ENCODE measurements at places on chromosomes 2 and 18.

DNA sequence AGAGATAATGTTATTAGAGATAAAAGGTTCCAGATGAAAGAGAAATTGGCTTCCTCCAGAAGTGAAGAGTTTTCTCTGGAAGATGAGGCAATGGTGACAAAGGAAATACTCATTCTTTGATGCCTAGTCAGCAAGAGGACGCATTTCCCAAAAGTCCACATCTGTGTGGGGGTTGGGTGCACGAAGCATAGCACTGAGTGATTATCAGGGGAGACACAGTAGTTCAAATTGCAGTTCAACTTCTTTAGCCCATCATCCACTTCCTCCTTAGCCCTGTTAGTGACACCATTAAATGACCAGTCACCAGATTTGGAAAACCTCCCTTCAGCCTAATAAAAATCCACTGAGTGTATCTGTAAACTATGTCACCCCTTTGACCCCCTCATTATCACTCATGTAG lies 80.9 kb upstream of the PHLPP1 start:
- DNase-seq = peak; percentile 35

- no peak for DNase-seq
Measured at GRCh38 chr2:234629596-234629995, 132.7 kb upstream of the ARL4C start.

- no peak for DNase-seq
Measured at GRCh38 chr2:24861500-24861899, 58.5 kb downstream of the ADCY3 start.

GRCh38 chr18:68342039-68342659 lies 372.8 kb downstream of the TMX3 start:
- DNase-seq = no peak

- no peak for DNase-seq
Measured at GRCh38 chr2:102253140-102253752, 58.1 kb upstream of the IL1RL1 start.

DNA sequence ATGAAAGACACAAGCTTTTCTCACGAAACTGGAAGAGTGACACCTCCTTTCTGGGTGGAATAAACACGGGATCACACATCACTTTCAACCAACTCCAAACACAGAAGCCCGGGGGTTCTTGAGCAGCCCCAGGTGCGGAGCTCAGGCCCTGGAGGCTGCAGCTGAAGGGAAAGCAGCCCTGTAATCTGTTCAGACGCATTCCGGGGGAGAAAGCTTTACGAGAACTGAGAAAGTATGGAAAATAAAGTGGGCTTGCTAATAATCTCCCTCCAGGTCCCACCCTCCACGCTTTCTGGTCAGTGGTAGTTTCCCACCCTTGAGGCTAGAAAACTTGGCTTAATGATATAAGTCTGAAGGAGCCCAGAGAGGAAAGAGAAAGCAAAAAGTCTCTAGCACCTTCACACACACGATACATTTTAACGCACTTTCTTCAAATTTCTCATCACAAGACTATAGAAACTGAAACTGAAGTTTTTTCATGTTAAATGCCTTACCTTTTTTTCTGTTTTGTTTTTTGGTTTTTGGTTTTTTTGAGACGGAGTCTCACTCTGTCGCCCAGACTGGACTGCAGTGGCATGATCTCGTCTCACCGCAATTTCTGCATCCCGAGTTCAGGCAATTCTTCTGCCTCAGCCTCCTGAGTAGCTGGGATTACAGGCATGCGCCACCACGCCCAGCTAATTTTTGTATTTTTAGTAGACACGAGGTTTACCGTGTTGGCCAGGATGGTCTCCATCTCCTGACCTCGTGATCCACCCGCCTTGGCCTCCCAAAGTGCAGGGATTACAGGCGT lies 141.3 kb downstream of the AFF3 start:
- DNase-seq = no peak

- peak; percentile 98 for DNase-seq
Measured at GRCh38 chr2:12106440-12107080, 360.1 kb downstream of the LPIN1 start.

DNA sequence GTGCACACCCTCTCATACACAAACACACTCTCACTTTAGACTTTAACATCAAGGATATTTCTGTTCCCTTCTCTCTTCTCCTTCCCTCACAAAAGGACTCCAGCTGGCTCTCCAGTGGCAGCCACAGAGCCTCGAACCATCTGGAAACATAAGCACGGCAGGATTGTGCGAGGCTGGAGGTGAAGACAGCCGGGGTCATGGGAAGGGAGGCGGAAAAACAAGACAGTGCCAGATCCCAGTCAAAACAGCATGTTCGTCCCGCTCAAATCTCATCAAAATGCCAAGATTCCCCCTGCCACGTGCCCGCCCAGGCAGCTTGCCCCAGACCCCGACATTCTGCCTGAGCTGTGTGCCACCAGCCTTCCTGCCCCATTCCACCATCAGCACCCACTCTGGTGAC lies 180.3 kb downstream of the ZBTB7C start:
- DNase-seq = no peak

DNA sequence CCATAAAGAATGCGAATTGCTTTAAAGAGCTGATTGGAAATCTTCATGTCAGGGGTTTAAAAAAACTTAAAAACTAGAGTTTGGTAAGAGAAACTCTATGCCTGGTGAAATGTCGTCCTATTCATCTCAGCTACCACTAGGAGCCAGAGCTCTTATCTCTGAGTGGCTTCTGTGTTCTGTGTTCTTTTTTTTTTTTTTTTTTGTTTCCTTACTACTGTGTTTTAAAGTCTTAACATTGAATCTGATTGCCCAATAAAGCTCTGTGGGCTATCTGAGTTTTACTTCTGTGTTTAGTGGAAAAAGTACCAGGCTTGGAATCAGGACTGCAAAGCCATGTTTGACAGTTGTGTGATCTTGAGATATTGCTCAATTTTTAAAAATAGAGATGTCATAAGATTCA lies 494.8 kb downstream of the RIT2 start:
- no peak for DNase-seq

DNA sequence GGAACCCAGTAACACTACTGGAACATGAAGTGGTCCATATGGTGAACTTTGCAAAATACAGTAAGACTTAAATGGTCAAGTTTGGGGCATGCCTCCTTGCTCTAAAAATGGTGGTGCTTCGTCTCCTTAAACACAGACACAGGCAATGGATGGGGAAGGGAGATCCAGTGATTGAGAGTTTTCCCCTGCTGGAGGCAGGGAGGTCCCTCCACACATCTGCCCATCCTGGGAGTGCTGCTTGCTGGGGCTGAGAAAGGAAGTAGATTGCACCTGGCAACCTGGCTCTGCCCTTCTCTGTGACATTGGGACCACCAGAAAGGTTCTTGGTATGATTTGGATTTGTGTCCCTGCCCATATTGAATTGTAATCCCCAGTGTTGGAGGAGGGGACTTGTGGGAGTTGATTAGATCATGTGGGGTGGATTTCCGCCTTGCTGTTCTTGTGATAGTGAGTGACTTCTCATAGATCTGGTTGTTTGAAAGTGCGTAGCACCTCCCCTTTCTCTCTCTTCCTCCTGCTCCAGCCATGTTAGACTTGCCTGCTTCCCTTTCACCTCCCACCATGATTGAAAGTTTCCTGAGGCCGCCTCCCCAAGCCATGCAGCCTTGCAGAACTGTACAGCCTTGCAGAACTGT lies 35.4 kb upstream of the SKOR2 start:
- no peak for DNase-seq

DNA sequence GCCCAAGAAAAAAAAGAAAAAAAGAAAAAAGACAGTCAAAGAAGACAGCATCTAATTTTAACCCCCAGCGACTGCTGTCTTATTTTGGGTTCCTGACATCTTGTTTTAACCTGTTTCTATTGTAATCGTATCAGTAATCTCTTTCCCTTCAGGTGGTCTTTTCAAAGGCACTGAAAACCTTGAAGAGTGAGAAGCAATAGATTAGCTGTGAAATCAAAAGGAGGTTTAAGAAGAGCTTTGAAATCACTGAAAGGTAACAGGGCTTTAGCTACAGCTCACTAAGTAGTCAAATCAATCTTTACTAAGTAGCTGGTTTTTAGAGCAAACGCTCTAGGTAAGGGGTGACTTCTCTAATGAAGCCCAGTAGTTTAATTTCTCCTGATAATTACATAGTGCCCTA lies 5.4 kb upstream of the TANC1 start:
- no peak for DNase-seq

GRCh38 chr2:235043762-235044500 lies 92.1 kb downstream of the SH3BP4 start:
- DNase-seq = no peak

GRCh38 chr2:112636605-112637288 lies 9.0 kb upstream of the SLC20A1 start:
- no peak for DNase-seq

GRCh38 chr2:237431372-237431771 lies 17.4 kb upstream of the COL6A3 start:
- DNase-seq = peak; percentile 91

DNA sequence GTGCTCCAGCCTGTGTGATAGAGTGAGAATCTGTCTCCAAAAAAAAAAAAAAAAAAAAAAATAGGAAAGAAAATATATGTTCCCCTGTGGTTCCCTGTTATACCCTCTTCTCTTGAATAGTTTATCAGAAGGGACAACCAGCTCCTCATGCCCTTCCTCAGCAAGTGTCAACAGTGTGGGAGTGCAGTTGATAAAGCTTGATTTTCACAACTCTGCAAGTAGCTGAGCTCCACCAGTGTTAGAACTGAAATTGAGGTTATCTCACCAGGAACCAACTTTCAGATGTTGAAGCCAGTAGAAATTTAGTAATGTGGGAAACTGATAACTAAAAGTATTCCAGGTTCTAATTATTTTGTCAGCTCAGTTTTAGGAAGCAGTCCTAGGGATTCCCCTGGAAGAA lies 25.1 kb downstream of the NEDD4L start:
- no peak for DNase-seq

DNA sequence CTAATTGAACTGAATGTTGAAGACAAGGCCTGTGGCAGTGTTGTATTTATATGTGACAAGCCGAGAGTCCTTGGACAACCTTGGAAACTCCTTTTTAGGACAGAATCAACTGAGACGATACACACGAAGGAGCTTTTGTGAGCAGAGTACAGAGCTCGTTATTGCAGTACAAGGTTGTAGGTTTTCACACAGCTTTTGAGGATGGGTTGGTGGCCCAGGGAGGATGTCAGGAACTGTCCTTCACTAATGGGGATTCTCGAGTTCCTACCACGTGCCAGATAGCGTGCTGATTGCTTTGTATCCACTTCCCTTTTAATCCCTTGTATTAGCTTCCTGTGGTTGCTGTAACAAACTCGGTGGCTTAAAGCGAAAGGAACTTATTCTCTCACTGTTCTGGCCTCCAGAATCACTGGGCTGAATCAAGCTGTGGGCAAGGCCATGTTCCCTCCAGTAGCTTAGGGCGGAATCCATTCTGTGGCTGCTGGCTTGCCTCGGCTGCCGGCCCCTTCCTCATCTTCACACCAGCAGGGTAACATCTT lies 20.2 kb downstream of the INPP4A start:
- no peak for DNase-seq

DNA sequence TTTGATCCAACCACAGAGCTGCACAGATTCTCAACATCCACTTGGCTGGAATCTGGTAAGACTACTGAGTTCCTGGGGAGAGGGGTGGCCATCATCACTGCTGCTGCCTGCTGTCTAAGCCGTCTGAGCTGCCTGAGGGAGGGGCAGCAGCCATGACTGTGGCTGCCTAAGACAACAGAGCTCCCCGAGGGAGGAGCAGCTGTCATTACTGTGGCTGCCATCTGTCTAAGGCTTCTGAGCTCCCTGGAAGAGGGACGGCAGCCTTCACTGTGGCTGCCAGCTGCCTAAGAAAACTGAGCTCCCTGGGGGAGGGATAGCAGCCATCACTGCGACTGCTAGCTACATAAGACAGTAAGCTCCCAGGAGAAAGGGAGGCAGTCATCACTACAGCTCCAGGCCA lies 584.4 kb downstream of the NR4A2 start:
- no peak for DNase-seq

- no peak for DNase-seq
Measured at GRCh38 chr2:121239471-121239870, 45.5 kb downstream of the TFCP2L1 start.

- peak; percentile 26 for DNase-seq
Measured at GRCh38 chr18:2656237-2656980, 883 bp downstream of the SMCHD1 start.

GRCh38 chr2:207087046-207087902 lies 78.5 kb downstream of the KLF7 start:
- DNase-seq = no peak

DNA sequence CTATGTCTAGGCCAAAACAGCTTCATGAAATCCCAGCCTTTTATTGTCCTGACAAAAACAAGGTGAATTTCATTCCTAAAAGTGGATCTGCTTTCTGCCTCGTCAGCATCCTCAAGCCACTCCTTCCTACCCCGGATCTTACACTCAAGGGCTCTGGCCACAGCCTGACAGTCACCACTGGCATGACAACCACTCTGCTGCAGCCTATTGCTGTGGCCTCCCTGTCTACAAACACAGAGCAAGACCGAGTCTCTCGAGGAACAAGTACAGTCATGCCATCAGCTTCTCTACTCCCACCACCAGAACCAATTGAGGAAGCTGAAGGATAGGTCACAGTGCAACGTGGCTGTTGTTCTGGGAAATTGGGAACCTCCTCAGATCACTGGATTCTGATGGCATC lies 106.1 kb downstream of the ICA1L start:
- DNase-seq = no peak

GRCh38 chr2:102141011-102141943 lies 1.3 kb upstream of the IL1R1 start:
- DNase-seq = peak; percentile 92

- DNase-seq = no peak
Measured at GRCh38 chr2:96969321-96969720, 17.1 kb downstream of the FAM178B start.

GRCh38 chr2:138059487-138060300 lies 95.4 kb downstream of the HNMT start:
- DNase-seq = no peak

GRCh38 chr18:79794846-79795245 lies 2.9 kb upstream of the KCNG2 start:
- DNase-seq = no peak

GRCh38 chr2:190327867-190328572 lies 8.4 kb upstream of the HIBCH start:
- no peak for DNase-seq

DNA sequence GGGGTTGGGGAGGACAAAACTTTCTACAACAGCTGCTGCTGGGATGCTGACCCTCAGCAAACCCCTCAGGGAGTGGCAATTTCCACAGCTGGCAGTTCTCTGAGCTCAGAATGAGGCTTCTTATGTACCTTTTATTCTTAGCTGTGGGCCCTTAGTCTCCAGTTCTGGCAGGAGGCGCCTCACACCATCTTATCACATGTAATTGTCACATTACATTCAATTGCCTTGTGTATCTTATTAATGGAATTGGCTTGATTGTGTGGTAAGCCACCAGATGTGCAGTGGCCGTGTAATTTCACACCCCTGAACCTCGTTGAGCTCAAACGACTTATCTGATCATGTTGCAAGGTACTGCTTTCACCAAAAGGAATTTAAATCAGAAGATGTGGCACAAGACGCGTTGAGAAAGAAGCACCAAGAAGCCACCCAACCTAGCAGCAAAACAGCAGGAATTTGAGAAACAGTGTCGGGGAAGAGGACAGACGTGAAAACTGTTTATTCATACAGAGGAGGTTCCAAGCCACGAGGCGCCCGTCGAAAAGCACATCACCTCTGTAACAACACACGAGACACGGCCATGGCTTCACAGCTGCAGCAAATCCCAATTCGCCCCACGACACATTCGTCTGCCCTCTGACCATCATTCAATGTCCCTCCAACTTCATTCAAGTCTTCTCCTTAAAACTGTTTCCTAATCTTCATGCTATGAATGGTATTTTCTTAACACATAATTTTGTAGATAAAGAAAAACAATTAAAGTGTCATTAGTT lies 53.6 kb upstream of the LPIN2 start:
- DNase-seq = no peak

- no peak for DNase-seq
Measured at GRCh38 chr2:227509076-227509475, 37.1 kb downstream of the AGFG1 start.

- no peak for DNase-seq
Measured at GRCh38 chr2:25822190-25823117, 55.8 kb downstream of the ASXL2 start.
